Esophagus squamous epithelium (tissue), 5 donors: ENCODE measurements at places on chromosomes 4 and X. TPM values are rescaled to one million over a fixed set of nuclear protein-coding genes. Genes with fewer than 3 reads are reported as not detected.

The HTN3 gene
- not detected for total RNA-seq

DNA sequence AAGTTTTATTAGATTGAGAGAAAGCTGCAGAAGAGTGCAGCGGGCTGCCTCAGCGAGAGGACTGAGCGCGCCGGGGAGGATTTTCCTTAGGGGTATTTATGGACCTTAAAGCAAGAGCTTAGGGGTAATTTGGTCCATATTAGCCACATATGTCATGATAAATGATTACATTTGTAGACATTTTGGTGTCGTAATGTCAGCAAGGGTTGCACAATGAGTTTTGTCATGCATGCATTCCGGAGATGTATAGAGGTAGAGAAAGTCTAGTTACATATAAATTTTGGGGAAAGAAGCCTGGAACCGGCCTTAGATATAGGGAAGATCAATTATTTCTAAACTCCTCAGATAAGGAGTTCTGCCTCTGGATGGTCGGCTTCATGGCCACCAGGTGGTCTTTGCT is 10.0 kb downstream of the MGST2 start:
- DNase-seq, result no peak

DNA sequence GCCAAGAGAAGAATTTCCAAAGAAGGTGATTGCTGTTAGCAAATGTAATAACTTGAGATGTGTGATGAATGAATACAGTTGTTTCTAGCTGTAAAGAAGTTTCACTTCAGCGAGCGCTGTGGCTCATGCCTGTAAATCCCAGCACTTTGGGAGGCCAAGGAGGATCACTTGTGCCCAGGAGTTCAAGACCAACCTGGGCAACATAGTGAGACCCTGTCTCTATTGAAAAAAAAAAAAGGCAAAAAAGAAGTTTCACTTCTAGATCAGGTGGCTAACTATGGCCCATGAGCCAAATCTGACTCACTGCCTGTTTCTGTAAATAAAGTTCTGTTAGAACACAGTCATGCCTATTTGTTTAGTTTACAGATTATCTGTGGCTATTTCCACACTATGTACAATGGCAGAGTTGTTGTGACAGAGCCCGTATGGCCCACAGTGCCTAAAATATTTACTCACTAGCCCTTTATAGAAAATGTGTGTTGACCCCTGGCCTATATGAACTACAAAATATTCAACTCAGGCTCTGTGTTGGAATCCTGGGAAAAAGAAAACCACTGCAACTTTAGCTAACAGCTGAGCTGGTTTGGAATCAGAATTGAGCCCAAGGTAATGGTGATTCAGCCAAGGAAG is 54.1 kb upstream of the PRPS1 start:
- no peak for DNase-seq

The FGFBP1 gene
- total RNA-seq, result 430 TPM

The NUDT11 gene
- total RNA-seq, result 1.1 TPM

GRCh38 chrX:149704664-149705063 is 7.2 kb upstream of the MAGEA11 start:
- no peak for DNase-seq

The DCHS2 gene
- total RNA-seq, result not detected

- DNase-seq, result no peak
These were observed 186.7 kb upstream of the VEGFC start for GRCh38 chr4:176979416-176979815.

DNA sequence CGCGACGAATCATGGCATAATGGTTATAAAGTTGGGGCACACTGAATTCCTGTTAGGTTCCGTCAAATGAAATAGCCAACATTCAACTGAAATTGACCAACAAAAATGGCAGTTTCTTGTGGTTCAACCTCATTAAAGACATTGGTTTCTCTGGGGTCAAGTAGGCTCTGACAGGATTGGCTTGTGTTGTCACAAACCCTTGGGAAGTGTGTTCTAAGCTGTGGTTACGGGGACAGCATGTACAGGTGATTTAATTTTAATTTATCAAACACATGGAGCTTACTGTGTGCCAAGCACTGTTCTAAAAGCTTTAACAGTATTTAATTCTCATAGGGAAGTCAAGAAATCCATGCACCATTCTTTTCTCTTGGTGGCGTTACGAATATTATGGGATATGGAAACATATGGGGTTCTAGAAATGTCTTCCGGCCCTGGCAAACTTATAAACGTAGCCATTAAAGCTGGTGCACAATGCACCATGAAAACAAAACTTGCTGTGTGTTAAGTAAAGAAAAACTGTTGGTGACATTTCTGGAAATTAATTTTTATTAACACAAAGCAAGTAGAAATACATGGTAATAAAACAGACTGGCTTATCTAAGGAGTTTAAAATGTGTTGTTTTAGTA is 891 bp downstream of the XK start:
- DNase-seq, result no peak

DNA sequence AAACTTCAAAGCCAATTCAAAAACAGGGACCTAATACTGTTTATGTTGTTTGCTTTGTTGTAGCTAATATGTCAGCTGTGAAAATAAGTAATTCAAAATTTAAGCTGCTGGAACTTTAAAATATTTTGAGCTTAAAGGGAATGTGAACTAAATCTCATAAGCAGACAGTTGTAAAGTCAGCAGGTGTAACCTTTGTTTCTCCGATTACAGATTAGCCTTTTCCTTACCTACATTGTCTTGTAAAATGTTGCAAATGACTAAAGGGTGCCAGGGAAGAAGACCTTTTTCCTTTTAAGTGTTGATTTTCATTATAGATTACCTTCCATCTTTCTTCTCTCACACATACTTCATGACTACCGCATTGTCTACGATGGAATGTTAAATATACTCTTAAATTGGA is 405.1 kb downstream of the KCNIP4 start:
- no peak for DNase-seq

GRCh38 chrX:47573341-47574075 is 8.7 kb upstream of the TIMP1 start:
- no peak for DNase-seq

- DNase-seq, result no peak
These were observed 180.4 kb downstream of the AFAP1 start for GRCh38 chr4:7759216-7759615.

DNA sequence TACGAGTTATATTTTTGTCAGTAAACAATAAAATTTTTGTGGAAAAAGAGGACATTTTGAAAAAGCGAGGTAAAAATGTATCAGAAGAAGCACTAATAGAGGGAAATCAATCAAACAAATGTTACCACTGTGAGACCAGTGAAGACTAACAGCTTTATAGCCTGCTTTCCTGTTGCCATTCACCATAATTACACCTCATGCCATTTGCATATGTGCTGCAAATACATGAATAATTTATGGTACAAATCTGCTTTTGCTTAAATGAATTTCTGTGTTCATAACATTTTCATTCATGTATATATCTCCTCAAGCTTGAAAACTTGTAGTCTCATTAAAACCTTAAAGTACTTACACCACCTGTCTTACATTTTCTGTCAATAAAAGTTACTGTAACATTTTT is 830.8 kb downstream of the ADGRL3 start:
- no peak for DNase-seq

GRCh38 chr4:94559351-94559806 is 107.6 kb downstream of the PDLIM5 start:
- no peak for DNase-seq

- no peak for DNase-seq
These were observed 103.1 kb downstream of the PAPSS1 start for GRCh38 chr4:107616838-107617389.

DNA sequence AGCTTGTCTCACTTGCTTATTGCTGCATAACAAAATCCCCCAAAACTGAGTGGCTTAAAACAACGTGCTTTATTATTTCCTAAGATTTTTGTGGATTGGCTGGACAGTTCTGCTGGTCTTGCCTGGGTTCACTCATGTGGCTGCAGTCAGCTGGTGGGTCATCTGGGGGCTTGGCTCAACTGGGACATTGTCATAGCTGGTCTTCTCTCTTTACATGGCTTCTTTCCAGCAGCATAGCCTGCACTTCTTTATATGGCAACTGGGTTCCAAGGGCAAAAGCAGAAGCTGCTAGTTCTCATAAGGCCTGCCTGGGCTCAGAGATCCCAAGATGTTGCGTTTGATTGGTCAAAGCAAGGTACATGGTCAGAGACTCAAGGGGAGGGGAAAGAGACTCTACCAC is 33.7 kb upstream of the STAG2 start:
- no peak for DNase-seq

DNA sequence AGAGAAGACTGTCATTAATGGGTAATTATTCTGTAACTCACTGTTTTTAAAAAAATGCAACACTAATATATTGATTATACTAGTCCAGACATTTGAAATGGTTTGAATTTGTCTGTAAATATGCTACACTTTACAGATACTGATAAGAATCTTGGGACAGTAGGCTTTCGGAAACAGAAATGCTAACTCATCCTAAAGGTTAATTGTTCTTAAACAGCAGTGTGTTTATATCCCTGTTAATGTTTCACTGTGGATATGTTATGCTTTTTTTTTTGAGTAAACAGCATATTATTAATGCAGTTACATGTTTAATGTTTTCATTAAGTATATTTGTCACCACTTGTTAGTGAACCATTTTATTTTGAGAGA is 31.4 kb downstream of the EXOC1 start:
- no peak for DNase-seq

DNA sequence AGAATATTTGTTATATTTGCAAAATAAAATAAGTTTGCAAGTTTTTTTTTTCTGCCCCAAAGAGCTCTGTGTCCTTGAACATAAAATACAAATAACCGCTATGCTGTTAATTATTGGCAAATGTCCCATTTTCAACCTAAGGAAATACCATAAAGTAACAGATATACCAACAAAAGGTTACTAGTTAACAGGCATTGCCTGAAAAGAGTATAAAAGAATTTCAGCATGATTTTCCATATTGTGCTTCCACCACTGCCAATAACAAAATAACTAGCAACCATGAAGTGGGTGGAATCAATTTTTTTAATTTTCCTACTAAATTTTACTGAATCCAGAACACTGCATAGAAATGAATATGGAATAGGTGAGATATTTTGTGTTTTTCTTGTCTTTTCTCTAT is at the start of gene AFP:
Gene AFP (plus strand): TSS at position 238 of the 400 bp plus-strand sequence. CDS start 42 bp downstream, at position 280.
- no peak for DNase-seq

The GCNA gene
- total RNA-seq, result 1.1 TPM

The CENPE gene
- total RNA-seq, result 3.6 TPM

- no peak for DNase-seq
These were observed 18.6 kb downstream of the ZCCHC4 start for GRCh38 chr4:25330905-25331808.

DNA sequence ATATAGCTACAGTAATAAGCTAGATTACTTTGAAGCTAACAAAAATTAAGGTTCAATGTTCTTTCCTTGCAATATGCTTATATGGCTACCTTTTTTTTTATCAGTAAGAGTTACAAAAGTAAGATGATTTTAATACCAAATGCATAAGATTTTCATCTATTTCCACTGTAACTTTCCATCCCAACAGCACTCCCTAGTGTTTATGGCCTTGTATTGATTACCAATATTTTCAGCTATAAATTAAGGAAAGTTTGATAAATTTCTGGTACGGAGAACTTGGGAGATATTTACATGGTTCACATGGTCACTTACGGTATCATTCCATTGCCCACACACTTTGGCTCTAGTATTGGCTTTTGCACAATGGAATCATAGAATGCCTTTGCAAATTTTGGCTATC is 448.9 kb upstream of the PABPC4L start:
- no peak for DNase-seq

GRCh38 chr4:137819964-137820383 is 287.7 kb upstream of the PCDH18 start:
- no peak for DNase-seq

The FAT4 gene
- 0.61 TPM for total RNA-seq

GRCh38 chr4:101014417-101014816 is 332.9 kb downstream of the PPP3CA start:
- DNase-seq, result no peak

DNA sequence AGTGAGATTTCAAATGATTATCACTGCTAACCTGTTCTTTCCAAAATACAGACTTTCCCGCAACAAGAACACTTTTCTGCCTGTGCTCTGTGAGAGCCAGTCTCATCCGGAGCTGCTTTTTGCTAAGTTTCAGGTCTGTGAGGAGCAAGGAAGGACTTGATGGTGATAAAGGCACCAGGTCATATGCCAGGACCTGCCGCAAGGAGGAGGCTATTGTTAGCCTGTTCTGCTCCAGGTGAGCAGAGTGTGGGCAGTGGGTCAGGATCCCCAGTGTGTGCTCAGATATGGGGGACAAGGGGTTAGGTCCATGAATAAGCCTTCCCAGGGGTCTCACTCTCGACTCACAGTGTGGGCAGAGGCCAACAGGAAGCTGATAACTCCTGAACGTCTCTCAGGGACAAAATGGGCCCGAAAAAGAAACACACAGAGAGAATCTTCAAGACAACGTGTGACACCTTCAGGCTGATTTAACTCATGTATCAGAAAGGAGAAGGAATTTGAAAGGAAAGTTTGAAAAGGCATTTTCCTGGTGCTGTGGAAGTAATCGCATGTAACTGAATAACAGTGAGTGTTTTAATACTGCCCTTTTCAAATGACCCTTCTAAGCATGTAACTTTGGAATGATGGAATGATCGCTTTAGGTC is 57.7 kb upstream of the PDLIM3 start:
- DNase-seq, result no peak

- DNase-seq, result no peak
These were observed 68.7 kb downstream of the USP9X start for GRCh38 chrX:41153957-41154356.

GRCh38 chr4:42523066-42523718 is 125.9 kb downstream of the SHISA3 start:
- no peak for DNase-seq

- DNase-seq, result no peak
These were observed 18.2 kb upstream of the SLC25A14 start for GRCh38 chrX:130321550-130321949.

DNA sequence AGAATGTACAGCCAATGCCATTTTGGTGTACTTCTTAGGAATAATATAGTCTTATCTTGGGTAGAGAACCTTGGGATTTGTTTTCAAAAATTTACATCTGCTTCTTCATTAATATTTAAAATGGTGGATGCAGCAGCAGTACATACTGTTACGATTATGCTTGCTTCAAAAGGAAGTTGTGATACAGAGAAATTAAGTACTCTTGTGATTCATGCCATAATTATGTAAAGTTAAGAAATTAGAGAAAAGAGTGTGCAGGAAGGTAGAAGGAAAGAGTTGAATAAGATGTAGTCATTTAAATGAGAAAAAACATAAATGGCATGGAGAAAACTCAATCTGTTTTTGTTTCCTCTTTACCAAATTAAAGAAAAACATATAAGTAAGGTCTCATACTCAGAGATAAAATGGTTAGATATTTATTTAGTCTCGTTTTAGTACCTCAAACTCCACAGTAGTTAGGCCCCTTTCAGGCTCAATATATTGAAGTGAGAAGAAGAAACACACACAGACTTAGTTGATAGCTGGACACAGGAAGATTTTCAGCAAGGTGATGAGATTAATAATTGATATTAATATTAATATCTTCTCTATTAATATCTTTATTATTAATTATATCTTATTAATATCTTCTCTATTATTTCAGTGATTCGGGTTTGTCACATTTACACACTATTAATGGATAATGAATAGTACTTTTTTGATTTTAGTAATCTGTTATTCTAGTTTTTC is 70.1 kb upstream of the HPGD start:
- no peak for DNase-seq

DNA sequence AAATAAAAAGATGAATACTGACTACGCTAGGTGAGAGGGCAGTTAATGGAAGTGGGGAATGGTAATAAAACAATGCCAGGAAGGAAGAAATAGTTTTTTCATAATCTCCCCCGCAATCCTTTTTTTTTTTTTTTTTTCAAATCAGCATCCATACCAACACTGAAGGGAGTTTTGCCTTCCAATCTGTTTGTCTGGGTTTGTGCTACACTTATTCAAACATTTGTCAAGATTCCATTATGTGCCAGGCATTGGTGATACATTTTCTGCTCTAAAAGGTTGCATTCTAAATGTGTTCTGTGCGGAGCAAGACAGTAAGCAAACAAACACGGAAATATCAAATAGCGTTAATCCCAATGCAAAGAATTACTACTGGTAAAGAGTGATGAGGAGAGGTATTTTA is 437.9 kb upstream of the BOD1L1 start:
- DNase-seq, result no peak
